ENCODE measurements at places on chromosomes 1 and 21. TPM values are rescaled to one million over a fixed set of nuclear protein-coding genes. Genes with fewer than 3 reads are reported as not detected.

DNA sequence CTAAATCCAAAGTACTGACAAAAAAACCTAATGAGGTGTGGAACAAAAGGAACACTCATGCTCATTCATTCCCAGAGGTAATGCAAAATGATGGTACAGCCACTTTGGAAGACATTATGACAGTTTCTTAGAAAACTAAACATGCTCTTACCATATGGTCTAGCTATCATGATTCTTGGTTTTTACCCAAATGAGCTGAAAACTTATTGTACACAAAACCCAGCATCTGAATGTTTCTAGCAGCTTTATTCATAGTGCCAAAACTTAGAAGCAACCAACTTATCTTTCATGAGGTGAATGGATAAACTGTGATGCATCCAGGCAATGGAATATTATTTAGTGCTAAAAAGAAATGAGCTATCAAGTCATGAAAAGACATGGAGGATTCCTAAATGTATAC is 318.4 kb upstream of the OLFM3 start:
- H3K27ac ChIP-seq, result no peak overlapping the region
- H3K4me1 ChIP-seq, result no peaks in the 10 kb centered on the region
- DNase-seq, result no peak
- no peak overlapping the region for H3K4me3 ChIP-seq
- no peaks in the 10 kb centered on the region for H3K27me3 ChIP-seq

DNA sequence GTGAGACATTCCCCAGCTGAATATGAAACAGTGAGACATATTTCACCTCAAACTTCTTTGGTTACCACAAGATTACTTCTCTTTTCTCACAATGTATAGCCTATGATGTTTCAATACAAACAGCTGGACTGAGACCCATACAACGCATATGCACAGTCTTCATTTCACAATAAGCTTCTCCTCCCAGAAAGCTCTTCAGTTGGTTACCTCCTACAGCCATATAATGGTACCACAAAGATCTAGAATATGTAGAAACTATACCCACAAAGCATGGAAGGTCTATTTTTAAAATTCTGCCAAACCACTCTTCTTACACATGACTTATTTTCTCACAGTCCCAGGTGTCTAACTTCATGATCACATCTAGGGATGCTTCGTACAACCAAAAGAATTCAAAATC is 70.8 kb downstream of the JAK1 start:
- DNase-seq, result no peak
- no peaks in the 10 kb centered on the region for H3K27me3 ChIP-seq
- peaks cover 11% of the 10 kb centered on the region for H3K4me1 ChIP-seq
- no peak overlapping the region for H3K27ac ChIP-seq
- H3K4me3 ChIP-seq, result no peak overlapping the region

DNA sequence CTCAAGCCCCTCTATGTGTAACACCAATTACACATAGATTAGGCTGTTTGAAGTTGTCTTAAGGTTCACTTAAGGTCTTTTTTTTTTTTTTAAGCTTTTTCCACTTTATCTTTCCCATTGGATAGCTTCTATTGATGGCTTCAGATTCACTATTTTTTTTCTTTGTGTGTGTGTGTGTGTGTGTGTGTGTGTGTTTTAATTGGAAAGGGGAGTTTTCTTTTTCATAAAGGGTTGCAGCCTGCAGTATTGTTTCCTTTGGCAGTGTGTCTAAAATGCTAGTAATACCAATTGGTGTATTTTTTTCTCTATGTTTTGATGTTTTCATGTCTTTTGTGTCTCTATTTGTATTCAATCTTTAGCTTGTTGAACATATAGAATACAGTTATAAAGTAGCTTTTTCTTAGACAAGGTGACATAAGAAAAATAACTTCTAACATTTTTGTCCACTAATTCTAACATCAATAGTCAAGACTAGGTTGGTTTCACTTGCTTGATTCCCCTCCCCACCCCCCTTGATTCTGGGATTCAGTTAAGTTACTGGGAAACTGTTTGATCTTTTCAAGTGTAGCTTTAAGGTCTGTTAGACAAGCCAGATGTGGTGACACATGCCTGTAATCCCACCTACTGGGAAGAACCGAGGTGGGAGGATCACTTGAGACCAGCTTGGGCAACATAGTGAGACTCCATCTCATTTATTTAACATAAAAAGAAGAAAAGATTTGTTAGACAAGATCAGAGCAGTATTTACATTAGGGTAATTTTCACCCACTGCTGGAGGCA is 21.4 kb downstream of the PRRC2C start:
- no peak overlapping the region for H3K27ac ChIP-seq
- DNase-seq, result no peak
- H3K36me3 ChIP-seq, result no peaks in the 10 kb centered on the region
- no peaks in the 10 kb centered on the region for H3K27me3 ChIP-seq
- H3K4me3 ChIP-seq, result no peak overlapping the region

LRRN2 gene
- total RNA-seq, result 1.3 TPM

HSPG2 gene
- total RNA-seq, result 180 TPM

CTTNBP2NL gene
- 23.8 TPM for total RNA-seq

SPRR2E gene
- not detected for total RNA-seq

USP33 gene
- 54.1 TPM for total RNA-seq

Data from lung (tissue), 17 donors.